ENCODE measurements at places on chromosomes 11 and 22. TPM values are rescaled to one million over a fixed set of nuclear protein-coding genes. Genes with fewer than 3 reads are reported as not detected.

The CCDC87 gene
- 0.42 TPM for total RNA-seq

The ADAMTS8 gene
- total RNA-seq: 0.96 TPM

The TECTA gene
- total RNA-seq: 2.6 TPM

The CRYBB3 gene
- total RNA-seq: 0.54 TPM

The NAALADL1 gene
- total RNA-seq: 1.5 TPM

The TPBGL gene
- total RNA-seq: 0.11 TPM

The DDX17 gene
- total RNA-seq: 694 TPM

The OR6T1 gene
- total RNA-seq: not detected

The MACROD1 gene
- total RNA-seq: 39.0 TPM

The FAT3 gene
- total RNA-seq: 35.1 TPM

The POTEH gene
- total RNA-seq: not detected

The TCP11L1 gene
- 18.5 TPM for total RNA-seq

The NFAM1 gene
- 0.27 TPM for total RNA-seq

The LGALS12 gene
- 0.89 TPM for total RNA-seq

The FADS3 gene
- 8.9 TPM for total RNA-seq

The ZNF280B gene
- total RNA-seq: 6.9 TPM

The NXPE2 gene
- 0.34 TPM for total RNA-seq
